ENCODE measurements at places on chromosomes 4 and X.

DNA sequence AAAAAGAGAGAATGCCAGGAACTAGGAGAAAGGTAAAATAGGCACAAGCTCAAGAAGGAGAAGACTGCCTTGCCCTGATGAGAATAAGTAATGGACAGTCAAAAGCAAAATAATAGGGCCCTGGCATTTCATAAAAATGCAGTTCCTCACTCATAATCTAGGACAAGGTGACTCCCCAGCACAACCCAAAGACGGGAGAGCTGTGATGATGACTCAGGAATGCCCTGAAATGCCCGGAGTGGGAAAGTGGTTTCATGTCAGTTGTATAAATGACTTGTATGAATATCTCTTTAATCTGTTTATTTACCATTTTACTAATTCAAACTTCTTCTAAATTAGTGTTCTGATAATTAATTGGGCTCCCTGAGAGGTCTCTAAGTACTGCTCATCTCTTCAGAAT lies 28.8 kb upstream of the SETD7 start:
- no peak for DNase-seq

GRCh38 chrX:46140272-46140671 lies 404.9 kb downstream of the ZNF674 start:
- DNase-seq: no peak

- DNase-seq: no peak
Observed at GRCh38 chr4:152700151-152700550, 20.4 kb upstream of the TMEM154 start.

GRCh38 chr4:45082101-45082500 lies 355.7 kb upstream of the GNPDA2 start:
- DNase-seq: no peak

GRCh38 chr4:69714086-69714485 lies 46.3 kb downstream of the SULT1B1 start:
- DNase-seq: no peak

DNA sequence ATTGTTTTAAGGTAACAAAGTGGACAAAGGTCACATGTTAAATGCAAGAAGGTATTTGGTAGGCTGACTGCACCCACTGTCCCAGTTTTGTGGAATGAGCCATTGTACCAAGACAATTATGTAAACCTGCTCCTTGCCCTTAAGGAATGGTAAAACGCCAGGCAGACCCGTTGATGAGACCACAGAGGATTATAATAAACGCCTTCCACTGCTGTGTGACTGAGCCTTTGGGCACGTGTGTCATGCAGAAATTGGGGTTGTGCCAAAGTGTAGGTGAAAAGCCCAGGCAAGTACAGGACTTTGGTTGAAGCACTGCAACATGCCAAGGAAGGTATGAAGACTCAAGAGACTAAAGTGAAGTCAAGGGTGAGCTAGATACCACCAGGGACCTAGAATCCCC lies 59.7 kb downstream of the LRRC66 start:
- DNase-seq: no peak

DNA sequence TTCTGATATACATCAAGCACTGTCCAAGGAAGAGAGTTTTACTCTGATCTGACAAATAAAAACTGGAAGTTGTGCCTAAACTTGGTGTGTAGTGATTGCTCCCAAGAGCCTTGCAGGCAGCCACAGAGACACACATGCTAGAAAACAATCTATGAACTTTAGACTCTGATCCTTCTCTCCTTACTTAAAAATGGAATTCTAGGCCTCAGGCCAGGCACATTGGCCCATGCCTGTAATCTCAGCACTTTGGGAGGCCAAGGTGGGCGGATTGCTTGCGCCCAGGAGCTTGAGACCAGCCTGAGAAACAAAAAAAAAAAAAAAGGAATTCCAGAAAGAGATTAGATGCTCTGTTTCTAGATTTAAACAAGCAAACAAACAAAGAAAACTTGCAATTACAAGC lies 45.6 kb upstream of the S100G start:
- no peak for DNase-seq

GRCh38 chr4:123600987-123601904 lies 204.7 kb downstream of the SPRY1 start:
- DNase-seq: no peak

DNA sequence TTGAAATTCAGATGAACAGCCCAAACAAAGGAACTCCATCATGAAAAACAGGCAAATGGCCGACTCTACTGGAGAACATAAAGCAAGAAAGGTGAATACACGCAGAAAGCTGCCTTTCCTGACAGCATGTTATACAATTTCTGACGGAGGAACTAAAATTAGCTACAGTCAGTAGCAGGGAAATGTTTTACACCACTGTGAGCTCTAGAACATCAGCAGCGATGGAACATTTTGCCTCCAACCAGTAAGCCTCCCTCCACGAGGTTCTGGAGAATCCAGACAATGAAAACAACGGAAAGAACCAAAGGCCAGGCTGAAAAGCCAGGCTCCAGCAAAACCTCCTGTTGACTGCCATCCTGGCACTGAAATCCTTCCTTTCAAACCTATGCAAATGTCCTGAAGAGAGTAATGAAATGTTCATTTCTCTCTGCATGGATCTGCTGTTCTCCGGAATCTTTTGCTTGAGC lies 78.9 kb downstream of the IRF2 start:
- no peak for DNase-seq

DNA sequence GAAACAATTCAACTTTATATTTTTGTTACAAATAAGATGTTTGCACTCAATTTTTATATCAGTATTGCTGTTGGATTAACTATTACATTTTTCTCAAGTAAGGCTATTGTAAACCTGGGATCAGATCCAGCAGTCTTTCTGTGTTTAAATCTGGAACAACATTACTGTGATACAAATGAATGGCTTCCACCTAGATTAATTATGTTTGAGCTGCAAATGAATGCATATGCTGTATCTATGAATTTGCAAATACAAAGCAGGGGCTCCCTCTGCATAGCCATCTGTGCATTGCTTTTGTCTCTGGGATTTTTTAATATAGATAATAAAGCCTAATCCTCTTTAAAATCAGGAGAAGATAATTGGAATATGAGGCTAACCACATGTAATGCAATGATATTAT lies 69.8 kb upstream of the NEIL3 start:
- DNase-seq: peak; percentile 36

DNA sequence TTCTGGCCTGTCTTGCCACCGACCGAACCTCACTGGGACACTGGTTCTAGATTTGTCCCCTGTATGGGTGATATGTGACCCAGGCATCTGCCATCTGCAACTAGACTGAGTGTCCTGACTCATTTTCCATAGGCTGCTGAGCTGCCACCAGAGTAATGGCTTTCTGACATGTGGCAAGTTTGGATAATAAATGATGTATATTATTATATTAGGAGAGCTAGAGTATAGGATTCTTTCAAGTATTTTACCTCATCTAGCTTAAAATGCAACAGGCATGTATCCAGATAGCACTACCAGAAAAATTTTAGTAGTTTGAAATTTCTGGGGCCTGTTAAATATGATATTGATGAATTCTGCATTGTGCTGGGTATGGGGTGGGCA lies 15.8 kb upstream of the PGRMC2 start:
- no peak for DNase-seq

DNA sequence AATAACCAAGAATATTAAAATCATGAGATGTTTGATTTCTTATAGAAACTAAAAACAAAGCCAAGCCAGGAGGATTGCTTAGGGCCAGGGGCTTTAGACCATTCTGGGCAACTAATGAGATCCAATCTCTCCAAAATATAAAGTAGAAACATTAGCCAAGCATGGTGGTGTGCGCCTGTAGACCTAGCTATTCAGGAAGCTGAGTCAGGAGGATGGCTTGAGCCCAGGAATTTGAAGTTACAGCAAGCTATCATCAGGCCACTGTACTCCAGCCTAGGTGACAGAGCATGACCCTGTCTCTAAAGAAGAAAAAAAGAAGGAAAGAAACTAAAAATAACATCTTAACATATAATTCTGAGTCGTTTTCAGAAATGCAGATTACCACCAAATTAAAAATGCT lies 96.7 kb downstream of the NAF1 start:
- no peak for DNase-seq

GRCh38 chr4:126526335-126526734 lies 1106.4 kb upstream of the INTU start:
- DNase-seq: no peak

DNA sequence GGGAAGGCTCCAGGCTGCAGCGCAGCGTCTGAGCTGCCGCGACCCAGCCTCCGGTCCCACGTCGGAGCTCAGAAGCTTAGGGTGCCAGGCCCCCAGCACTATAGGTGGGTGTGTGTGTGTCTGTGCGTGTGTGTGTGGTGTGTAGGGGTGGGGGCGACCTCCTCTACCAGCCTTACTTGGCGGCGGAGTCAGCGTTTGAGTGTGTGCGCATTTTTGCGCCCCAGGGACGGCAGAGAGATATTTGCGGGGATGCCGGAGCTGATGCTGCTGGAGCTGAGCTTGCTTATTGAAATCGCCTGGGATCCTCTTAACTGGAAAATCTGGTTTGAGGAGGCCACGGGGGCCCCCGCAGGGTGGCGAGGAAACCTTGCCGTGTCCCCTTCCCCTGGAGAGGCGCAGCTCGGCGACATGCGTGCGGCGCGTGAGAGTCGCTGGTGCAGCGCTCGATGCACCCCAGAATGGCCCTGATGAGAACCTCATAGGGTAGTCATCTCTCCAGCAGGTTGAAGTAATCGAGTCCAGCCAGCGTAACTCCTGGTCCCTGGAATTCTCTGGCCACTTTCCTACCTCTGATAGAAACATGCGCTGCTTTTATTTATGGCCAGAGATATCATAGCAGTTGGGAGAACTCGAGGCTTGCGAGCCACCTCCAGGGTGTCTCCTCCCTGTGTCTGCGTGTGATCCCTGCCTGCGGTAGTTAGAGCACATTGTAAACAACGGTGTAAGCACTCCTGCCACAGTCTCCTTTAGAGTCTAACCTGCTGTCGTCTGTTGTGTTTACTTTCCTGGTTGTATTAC lies 2.7 kb downstream of the ADGRL3 start:
- peak; percentile 49 for DNase-seq

- no peak for DNase-seq
Observed at GRCh38 chr4:138161351-138161750, 80.8 kb downstream of the SLC7A11 start.

DNA sequence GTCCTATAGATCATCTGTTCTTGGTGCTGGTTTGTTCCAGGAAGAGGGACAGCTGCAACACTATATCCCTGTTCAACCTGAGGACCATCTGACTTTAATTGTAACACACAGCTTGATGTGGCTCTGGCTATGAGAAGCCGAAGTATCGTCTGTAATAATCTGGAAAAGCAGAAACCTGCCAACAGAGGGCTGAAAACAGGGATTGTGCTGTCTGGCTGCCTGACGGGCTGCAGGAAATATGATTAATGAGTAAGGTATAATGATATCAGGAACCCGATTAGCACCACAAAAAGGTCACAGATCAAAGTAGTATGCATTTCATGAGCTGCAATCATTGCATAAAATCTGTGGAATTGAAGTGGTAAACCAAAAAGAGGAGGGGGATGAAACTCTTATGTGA lies 170.4 kb upstream of the MAB21L2 start:
- peak; percentile 69 for DNase-seq

DNA sequence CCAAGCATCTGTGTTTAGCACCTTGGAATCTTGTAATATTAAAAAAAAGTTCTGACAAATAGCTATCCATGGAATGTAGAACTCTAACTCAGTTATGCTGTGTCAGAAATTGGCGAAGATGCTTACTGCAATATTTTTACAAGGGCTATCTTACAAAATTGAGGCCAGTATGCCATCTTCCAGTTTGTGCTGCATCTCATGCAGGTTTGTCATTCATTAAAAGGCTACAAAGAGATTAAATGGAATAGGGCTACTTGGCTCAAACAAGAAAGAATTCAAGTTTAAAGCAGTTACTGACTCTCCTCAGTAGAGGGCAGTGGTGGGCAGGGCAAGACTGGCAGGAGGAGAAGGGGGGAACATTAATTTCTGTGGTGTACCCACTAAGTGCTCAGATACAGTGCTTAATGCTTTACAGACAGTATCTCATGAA lies 66.5 kb downstream of the SHROOM4 start:
- no peak for DNase-seq

GRCh38 chr4:187887906-187888305 lies 107.7 kb upstream of the ZFP42 start:
- DNase-seq: no peak

DNA sequence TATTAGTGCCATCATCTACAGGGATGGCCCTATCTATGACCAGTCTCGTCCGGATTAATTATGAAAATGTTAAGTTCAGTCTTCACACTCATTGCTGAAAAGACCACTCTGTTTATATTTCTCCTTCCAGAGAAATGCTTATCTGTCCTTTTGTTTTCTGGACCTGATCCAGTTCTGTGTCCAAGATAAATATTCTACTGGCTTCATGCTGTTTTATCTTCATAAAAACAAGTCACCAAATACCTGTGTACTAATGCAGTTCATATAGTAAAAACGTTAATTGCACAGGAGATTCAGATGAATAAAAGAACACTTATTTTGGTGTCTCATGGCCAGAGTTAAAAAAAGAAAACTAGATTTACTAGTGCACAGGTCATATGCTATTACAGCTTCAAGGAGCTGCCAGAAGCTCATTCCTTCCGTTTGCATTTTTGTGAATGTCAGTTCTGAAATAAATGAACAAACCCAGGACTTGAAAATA lies 17.3 kb downstream of the FNIP2 start:
- no peak for DNase-seq

DNA sequence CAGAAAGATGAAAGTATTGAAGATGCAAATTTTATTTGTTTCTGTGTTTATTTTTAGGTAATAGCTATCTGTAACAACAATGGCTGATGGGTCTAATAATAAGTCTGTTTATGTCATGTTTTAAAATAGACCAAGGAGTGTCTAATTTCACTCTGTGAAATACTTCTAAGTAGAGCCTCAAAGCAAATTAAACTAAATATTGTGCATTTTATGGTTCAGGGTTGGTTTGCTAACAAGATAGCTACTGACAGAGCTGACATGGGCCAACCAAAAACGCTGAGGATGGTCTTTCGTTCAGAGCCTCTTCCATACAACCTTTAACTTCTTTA lies 437.6 kb upstream of the CTSO start:
- no peak for DNase-seq

DNA sequence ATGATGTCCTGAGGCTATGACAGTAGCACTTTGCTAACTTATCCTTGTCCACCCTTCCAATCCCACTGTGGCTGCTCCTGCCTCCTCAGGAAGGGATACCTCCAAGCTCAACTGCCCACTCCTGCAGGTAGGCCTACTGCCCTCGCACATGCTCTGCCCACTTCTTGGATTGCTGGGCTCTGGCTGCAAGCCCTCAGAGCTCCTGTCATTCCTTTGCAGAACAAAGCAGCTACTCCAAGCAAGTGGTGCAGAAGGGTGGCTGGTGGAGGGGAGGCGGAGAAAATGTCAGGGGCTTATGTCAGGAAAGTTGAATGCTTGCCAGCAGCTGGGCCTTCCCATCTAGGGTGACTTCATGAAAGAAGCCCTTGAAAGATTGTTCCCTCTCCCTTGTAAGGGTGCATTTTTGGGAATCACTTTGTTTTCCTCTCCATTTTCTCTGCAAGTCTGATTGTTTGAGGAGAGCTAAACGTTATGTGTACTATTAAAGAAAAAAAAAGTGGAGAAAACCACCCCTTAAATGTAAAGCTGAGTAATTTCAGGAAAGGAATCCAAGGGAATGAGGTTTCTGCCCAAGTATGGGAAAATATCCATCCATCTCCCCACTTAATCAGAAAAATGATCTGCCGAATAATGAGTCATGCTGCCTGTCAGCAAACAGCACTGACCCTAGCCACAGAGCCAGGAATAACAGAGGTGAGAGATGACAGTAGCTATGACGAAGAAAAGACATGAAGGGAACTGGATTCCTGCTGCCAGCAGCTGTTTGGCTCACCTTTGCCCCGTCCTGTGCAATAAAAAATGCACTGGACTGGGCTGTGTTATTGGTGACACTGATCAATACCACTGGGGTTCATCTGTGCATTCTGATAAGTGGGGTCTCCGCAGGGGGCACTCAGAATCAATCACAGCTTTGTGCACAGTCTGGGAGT lies 102.0 kb downstream of the RTL5 start:
- DNase-seq: no peak

GRCh38 chr4:140335076-140335475 lies 38.4 kb upstream of the SCOC start:
- no peak for DNase-seq
